ENCODE measurements at places on chromosomes 5 and 9.

- DNase-seq: no peak
Measured at GRCh38 chr9:13171261-13171660, 108.2 kb downstream of the MPDZ start.

GRCh38 chr5:149426931-149427330 lies 47.8 kb upstream of the IL17B start:
- DNase-seq: no peak

DNA sequence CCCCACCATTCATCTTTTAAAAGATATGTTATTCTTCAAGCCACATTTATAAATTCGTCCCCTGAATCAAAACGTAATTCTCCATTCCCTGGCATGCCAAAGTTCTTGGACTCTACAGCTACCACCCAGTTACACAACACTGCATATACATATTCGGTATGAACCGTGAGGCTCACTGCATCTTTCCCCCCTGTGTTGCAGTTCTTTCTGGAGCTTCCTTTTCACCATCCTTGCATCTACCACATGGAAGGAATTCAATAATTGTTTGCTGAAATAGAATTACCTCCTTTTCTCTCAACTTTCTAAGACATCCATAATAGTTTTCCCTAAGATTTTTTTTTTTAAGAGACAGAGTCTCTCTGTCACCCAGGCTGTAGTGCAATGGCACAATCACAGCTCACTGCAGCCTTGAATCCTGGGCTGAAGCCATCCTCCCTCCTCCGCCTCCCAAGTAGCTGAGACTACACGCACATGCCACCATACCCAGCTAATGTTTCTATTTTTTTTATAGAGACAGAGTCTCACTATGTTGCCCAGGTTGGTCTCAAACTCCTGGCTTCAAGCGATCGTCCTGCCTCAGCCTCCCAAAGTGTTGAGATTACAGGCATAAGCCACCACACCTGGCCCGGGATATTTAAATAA lies 3.3 kb downstream of the LPAR1 start:
- no peak for DNase-seq

DNA sequence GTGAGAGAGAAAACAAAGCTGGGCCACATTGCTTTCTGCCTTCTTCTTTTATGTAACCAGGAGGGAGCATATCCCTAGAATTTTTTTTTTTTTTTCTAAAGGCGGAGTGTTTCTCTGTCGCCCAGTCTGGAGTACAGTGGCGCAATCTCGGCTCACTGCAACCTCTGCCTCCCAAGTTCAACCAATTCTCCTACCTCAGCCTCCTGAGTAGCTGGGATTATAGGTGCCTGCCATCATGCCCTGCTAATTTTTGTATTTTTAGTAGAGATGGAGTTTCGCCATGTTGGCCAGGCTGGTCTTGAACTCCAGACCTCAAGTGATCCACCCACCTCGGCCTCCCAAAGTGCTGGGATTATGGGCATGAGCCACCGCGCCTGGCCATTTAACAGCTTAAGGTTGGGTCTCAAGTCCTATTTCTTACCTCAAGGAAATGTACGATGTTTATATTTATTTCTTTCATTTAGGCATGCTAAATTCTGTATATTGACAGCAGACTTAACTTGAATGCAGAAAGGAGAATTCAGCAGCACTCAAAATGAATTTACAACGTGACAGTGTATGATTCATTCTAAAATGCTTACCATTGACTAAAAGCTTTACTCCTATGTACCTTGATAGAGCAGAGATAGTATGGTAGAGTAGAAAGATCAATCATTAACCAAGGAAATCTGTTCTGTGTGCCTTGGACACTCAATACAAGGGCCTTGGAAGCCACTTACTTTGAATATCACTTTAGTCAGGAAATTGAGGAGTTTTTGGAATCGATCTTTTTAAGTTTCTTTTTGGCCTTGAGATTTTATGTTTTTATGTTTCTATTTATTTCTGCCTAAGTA lies 100.9 kb downstream of the F2RL2 start:
- no peak for DNase-seq

DNA sequence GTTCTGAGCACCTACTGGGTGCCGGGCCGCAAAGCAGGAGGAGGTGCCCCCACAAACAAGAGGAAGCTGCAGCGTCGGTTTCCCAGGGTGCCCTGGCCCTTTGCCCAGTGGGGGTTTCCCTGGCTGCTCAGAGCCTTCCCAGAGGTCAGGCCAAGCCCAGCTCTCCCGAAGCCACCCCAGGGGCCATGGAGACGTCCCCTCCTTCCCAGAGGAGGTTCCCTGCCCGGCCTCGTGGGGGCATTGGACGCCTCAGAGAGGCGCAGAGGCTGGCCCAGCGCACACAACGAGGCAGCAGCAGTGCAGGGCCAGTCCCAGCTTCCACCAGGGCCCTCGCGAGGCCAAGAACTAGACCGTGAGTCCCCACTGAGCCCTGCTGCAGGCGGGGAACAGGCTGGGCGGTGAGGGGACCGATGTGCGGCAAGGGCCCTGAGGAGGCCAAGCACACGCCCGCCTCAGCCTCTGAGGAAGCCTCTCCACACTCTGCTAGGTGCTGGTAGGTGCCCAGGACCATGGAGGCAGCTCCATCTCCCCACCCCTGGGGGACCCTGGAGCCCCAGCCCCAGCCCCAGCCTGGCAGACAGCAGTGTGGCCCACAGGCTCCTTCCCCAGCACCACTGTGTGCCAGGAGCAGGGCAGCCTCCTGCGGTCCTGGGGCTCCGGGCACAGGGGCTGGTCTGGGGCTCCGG lies 7.0 kb downstream of the DIPK1B start:
- DNase-seq: no peak

GRCh38 chr5:156836846-156837245 lies 13.2 kb upstream of the PPP1R2B start:
- no peak for DNase-seq

GRCh38 chr5:80067016-80067415 lies 31.9 kb downstream of the THBS4 start:
- no peak for DNase-seq

DNA sequence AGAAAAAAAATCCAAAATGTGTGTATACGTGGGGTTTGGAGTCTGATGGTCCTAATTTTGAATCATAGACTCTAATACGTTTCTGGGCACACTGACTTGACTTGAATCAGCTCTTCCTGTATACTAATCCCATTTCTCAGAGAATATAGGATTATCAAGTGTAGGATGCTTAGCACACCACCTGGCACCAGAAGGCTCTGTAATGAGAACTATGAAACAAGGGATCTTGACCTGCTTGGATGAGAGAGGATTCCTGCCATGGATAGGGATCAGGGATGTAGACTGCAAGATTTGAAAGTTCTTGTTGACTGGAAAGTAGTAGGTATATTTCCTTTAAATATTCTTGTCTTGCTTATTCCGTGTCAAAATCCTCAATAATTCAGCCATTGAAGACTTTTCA lies 7.8 kb downstream of the HSPA4 start:
- DNase-seq: no peak

DNA sequence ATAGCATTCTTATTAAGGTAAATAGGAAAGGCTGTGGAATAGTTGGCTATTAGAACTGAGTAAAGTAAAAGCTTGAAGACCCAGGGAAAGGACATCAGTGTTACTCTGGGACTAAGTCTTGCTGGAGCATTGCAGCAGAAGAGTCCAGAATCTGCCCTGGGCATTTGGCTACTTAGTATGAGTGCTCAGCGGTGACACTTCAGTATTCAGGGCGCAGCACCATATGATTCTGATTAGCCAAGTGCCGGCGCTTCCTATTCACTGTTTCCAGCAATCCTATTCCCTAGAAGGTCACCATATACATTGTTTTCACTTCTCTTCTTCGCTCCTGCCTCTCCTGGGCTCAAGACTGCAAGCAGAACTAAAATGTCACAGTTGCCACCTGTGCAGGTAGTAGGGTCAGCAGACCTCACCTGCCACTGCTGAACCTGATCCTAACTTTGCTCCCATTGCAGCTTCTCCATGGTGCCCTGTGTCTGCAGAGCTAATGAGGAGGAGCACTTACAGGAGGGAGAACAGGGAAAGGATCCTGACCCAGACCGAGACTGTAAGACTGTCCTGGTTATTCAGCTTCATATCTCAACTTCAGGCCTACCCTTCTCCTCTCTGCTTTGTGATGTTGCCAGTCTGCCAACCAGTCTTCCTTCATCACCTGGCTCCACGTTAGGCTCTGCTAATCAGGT lies 313.6 kb upstream of the PIK3R1 start:
- DNase-seq: no peak

- no peak for DNase-seq
Measured at GRCh38 chr9:109307380-109308240, 13.2 kb downstream of the EPB41L4B start.

GRCh38 chr9:89712283-89712682 lies 107.5 kb downstream of the GADD45G start:
- DNase-seq: no peak

DNA sequence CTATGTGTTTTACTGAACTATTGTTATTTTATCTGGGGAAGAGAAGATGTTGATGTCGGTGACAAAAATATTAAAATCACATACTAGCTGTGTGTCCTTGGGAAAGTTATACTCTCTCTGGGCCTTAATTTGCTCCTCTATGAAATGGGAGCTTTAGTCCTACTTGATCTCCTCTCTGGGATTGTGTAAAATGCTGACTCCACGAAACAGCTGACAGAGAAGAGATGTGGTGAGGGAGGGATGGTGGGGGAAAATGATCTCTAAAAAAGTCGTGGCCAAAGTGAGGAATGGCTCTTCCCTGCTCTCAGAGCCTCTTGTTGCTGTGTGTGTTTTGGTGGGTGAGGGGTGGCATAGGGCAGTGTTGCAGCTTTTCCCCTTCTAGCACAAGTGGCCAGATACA lies 173.7 kb downstream of the MELK start:
- DNase-seq: no peak

DNA sequence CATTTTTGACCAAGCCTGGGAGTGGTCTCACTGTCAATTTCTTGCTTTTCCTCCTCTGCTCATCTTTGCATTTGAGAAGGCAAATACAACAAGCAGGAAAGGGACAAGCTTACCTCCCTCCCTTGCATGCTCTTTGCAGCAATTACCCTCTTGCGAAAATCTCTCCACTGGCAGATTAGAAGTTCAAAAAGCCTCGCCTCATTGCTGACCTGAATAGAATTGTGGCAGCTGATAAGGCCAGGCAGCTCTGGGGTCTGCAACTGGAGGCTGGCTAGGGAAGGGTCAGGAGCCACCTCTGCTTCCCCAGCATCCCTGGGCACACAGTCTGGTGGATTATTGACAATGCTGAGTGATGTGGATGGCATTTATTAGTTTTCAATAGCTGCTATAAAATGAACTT lies 362.3 kb upstream of the KIF2A start:
- DNase-seq: no peak

GRCh38 chr5:3324421-3325101 lies 271.1 kb upstream of the IRX1 start:
- DNase-seq: peak; percentile 30

- DNase-seq: no peak
Measured at GRCh38 chr5:36033486-36033885, 33.2 kb downstream of the UGT3A2 start.

GRCh38 chr5:115770466-115770865 lies 46.0 kb downstream of the CDO1 start:
- peak; percentile 87 for DNase-seq

DNA sequence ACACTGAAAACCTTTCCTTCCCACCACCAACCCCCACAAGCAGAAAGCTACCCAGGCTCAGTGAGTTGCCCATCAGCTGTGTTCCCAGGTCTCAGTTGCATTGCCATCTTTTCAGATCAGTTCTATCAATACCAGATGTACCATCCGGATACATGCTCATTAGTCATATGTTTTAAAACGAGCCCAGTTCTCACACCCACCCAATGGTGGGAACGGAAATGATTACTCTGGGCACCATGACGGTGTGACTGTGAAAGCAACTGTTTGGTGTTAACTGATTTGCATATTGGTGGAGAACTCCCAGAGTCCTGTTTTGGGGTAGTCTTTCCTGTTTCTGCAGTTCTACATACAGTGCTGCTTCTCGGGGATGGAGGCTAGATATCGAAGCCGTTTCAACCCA lies 212.3 kb downstream of the TRIM36 start:
- no peak for DNase-seq

- DNase-seq: no peak
Measured at GRCh38 chr5:37787742-37788141, 52.1 kb downstream of the GDNF start.

DNA sequence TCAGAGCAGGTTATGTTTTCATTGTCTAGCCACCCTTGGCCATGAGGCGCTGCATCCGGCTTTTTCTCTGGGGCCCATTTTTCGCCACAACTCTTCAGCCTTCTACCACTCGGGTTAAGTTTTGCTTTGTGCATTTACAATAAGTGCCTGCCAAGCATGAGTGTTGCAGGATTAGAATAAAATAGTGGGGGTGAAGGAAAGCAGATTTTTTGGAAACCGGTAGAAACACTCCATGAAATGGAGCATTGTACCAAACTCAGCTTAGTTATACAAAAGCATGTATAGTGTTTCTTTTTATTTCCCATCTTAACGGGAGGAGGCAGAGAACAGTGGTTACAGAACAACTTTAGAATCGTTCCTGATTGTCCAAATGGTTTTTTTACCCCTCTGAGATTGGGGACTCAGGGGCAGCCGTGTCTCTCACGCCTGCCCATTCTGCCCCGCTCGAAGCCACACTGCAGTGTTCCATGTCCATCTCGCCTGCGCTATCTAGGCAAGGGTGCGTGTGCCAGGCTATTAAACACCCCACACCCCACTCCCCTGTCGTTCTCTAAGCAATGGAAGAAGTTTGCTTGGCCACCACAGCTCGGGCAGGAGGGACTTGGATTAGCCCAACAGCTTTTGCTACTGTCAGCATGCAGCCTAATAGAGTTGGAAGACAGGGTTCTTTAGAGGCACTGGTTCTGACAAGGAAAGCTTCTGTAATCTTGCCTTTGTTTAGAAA lies 268.8 kb upstream of the WWC1 start:
- no peak for DNase-seq

DNA sequence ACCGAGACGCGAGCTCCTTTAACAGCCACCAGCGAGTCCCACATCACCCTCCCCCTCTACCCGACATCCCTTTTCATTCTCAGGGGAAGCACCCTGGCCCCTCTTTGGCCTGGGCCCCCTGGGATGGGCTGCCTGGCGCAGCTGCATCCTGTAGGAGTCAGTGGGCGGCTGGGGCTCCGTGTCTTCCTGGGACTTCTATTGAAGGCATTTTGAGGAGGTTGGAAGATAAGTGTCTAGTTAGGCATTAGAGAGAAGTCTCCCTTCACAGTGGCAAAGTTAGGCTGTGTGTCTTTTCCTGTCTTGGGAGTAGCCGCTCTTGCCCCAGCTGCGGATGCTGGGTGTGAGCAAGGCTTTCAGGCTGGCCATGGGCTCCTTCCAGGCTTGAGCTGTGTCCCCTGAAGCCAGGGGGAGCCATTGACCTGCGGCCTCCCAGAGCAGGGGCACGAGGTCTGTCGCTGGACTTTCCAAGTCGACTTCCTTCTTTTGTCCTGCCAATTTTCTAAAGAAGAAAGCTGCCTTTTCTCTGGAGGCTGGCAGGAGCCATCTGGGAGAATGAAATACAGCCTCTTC lies 18.6 kb upstream of the NKD2 start:
- peak; percentile 66 for DNase-seq

GRCh38 chr9:72363908-72364678 lies 915 bp downstream of the ZFAND5 start:
- peak; percentile 47 for DNase-seq

GRCh38 chr9:14987858-14988257 lies 77.6 kb upstream of the FREM1 start:
- DNase-seq: no peak

GRCh38 chr9:72599874-72600534 lies 78.6 kb downstream of the TMC1 start:
- no peak for DNase-seq

- no peak for DNase-seq
Measured at GRCh38 chr5:160905285-160905684, 53.3 kb upstream of the ATP10B start.
